ENCODE measurements at places on chromosomes 6 and 20. TPM values are rescaled to one million over a fixed set of nuclear protein-coding genes. Genes with fewer than 3 reads are reported as not detected.

The DUSP15 gene
- total RNA-seq = not detected

The GTSF1L gene
- total RNA-seq = not detected

The ERVFRD-1 gene
- not detected for total RNA-seq

The VWA7 gene
- total RNA-seq = 0.26 TPM

The HLA-DQB1 gene
- not detected for total RNA-seq

The MMS22L gene
- 8.4 TPM for total RNA-seq

The PI16 gene
- not detected for total RNA-seq

The CST3 gene
- 124 TPM for total RNA-seq

The BCAS1 gene
- not detected for total RNA-seq

The RNF144B gene
- 141 TPM for total RNA-seq

The OPRL1 gene
- under 0.01 TPM for total RNA-seq

The ARMH2 gene
- total RNA-seq = not detected

The KCNK16 gene
- total RNA-seq = not detected

The GFRA4 gene
- total RNA-seq = not detected

The POPDC3 gene
- total RNA-seq = 1.4 TPM

The SLC17A1 gene
- not detected for total RNA-seq

The DNMT3B gene
- total RNA-seq = 0.79 TPM

The EFCAB8 gene
- total RNA-seq = under 0.01 TPM

The SNTA1 gene
- total RNA-seq = 4.2 TPM

The RIMS4 gene
- total RNA-seq = not detected

The IPCEF1 gene
- under 0.01 TPM for total RNA-seq

The SYCP2 gene
- 0.26 TPM for total RNA-seq

The GPX5 gene
- total RNA-seq = not detected

All from bronchial epithelial cell (primary cell).